ENCODE measurements at places on chromosomes 5 and 9. TPM values are rescaled to one million over a fixed set of nuclear protein-coding genes. Genes with fewer than 3 reads are reported as not detected.

- no peak for DNase-seq
Observed at GRCh38 chr5:173743641-173744343, 127.3 kb upstream of the BOD1 start.

GDNF gene
- total RNA-seq, result under 0.01 TPM

DNA sequence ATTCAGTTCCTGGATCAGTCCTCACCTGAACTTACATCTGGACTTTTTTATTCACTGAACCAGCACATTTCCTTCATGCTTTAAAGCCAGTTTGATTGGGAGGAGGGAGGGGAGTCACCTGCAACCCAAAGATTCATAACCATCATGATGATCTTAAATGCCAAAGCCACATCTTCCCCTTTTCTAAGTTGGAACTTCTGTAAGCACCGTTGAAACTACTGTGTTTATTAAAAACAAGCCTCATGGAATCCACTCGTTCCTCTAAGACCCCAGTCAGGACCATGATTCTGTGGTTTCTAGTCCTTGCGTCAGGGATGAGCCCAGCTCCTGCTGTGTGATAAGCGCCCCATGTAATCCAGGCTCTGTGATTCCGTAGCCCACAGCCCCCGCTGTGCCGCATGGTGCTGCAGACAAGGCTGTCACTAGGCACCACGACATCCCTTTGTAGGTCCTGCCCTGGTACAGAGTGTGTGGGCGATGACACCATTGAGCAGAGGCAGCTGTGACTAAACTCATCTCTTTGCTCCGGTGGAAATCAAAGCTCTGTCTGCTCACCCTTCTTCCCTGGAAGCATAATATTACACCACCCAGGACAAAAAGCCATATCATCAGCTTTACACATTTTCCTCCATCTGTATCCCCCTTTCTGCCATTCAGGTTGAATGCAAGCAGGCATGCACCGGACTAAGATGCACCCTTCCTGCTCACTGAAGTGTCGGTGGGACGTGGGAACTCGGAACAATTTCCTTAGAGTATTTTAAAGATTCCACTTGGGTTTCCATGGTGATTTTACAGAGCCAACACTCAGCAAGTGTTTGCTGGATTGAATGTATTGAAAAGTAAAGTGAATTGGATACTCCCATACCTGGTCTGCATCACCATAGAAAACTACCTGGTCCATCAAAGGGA lies 132.0 kb upstream of the FSTL4 start:
- no peak for DNase-seq

GRCh38 chr5:23614422-23614821 lies 107.0 kb downstream of the PRDM9 start:
- peak; percentile 10 for DNase-seq

DNA sequence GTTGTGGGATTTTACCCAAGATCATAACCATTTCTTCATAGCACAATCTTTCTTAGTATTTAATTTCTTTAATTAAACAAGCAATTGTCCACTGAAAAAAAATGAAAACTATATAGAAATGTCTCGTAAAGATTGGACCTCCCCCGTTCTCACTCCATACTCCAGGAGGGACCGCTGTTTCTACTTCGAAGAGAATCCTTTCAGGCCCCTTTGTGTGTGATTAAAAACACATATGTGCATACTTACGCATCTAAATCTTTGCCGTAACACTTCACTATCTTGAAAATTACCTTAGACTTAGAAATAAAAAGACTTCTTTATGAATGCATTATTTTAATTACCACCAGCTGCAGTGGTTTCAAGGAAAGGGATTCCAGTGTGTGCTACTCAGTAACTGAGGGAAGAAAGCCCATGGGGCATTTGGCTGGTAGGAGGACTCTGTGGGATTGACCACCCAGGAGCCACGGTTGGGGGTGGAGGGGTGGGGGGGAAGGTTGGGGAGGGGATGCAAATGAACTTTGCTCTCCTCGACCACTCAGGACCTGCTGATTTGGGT lies 209.1 kb downstream of the FAM114A2 start:
- no peak for DNase-seq

NUDCD2 gene
- 7.3 TPM for total RNA-seq

CTXN3 gene
- not detected for total RNA-seq

GRCh38 chr5:139022528-139022927 lies 147.4 kb upstream of the LRRTM2 start:
- DNase-seq, result peak; percentile 71

ABLIM3 gene
- total RNA-seq, result 3.7 TPM

FBP2 gene
- not detected for total RNA-seq

- peak; percentile 42 for DNase-seq
Observed at GRCh38 chr9:28120626-28121025, 547.3 kb upstream of the C9orf72 start.

DNA sequence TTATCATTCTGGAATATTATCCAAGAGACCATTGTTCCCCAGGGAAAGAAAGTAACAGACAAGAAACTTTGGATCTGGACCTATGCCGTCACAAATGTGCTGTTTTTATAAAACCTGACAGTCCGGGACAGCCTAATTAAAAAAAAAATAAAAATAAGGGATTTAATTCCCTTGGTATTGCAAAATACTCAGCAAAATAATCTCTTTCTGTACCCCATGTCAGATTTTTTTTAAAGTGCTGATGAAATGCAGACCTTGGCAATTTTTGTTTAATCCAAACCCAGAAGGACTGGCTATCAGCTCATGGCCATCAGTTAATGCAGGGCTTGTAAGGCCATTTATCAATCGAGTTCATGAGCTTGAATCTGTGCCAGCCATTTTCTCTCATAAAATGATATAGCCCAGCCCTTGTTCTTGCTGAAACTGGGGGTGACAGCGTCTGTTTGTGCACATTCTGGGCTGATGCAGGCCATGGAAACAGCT lies 162.7 kb upstream of the S1PR3 start:
- no peak for DNase-seq

- DNase-seq, result no peak
Observed at GRCh38 chr9:7377489-7377888, 422.1 kb downstream of the DMAC1 start.

- no peak for DNase-seq
Observed at GRCh38 chr5:83162601-83163000, 85.3 kb downstream of the XRCC4 start.

- no peak for DNase-seq
Observed at GRCh38 chr9:20186231-20186630, 397.4 kb upstream of the SLC24A2 start.

- no peak for DNase-seq
Observed at GRCh38 chr9:117744369-117744768, 40.2 kb downstream of the TLR4 start.

DNA sequence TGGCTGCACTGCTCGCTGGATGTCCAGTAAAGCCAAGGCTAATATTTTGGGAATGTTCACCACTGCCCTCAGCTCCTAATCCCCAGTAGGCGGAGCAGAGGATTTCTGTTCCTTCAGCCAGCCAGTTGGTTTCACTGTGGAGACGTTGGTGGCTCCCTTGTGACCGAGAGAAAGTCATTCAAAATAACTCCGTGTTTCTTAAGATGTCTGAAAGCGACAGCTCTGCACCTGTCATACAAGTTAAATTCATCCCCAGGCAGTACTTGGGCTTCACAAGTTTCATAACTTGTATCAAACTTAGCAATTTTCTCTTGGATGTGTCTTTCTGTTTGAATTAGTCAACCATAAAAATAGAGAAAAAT lies 382 bp upstream of the CDKN2B start:
- no peak for DNase-seq

DNA sequence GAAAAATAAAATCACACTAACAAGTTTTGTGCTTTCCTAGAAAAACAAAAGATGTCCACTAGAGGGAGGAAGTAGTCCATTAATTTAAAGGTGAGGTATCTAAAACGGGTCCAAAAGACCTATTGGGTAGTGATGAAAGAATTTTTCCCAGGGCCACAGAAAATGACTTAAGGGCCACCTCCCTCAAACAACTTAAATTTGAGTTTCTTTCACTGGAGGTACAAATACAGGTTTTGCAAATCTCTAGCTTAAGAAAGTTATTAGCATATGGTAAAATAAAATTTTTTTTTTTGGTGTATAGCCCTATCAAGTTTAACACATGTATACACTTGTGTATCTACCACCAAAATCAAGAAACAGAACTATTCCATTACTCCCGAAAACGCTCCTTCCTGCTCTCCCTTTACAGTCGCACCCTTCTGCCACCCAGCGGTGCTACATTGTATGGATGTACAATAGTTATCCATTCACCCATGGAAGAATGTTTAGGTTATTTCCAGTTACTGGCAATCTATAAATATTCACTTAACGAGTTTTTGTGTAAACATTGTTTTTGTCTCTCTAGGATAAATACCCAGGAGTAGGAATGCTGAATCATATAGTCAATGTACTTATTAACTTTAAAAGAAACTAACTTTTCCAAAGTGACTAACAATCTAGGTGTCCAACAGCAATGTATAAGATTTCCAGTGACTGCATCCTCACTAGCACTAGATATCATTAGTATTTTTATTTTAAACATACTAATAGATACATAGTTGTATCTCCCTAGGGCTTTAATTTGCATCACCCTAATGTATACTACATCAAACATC lies 21.9 kb downstream of the DEPDC1B start:
- DNase-seq, result peak; percentile 50

MAP3K1 gene
- total RNA-seq, result 10.3 TPM

- no peak for DNase-seq
Observed at GRCh38 chr5:181217803-181218062, 5.3 kb upstream of the TRIM41 start.

DNA sequence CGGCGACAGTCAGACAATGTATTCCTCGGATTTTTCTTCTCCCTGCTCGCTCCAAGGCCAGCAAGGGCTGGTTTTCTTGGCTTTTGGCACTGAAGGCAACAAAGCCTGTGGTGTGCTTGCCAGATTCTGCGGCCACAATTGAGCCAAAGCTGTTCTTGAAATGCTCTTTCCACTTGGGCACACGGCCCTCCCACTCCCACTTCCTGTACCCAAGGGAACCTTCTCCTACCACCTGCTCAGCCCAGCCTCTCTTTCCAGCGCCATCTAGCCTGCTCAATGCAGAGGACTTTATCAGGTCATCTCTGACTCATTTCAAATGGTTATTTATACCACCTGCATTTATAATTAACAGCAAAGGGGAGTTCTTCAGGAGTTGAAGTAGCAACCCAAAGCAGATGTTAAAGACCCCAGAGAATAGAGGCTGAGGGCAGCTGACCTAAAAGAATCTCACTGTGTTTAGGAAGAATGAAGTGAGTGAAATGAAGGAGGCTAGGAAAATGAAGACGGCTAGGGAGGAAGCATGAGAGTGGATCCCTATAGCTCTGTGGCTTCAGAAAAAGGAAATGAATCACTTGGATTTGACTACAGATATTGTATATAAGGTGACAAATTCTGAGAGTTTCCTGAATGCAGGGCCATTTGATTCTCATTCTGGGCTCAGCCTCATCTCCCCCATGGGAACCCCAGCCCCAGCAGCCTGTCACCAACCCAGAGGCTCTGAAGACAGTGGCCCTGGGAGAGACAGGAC lies 439.0 kb downstream of the ENC1 start:
- peak; percentile 69 for DNase-seq

DNA sequence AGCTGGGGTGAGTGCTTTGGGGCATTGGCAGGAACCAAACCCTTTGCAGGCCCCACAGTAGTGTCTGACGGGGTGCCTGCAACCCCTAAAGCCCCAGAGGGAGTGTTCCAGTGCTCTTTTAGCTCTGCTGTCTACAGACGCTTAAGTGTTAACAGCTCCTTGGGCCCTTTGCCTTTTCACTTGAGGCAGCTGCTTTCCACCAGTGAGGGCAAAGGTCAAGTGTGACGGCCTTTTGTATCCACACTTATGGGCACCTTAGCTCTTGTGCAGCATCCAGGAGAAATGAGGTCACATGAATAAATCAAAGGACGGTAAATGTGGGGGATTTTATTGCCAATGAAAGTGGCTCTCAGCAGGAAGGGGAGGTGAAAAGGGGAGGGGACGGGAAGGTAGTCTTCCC lies 241.4 kb upstream of the PCSK5 start:
- DNase-seq, result no peak

DNA sequence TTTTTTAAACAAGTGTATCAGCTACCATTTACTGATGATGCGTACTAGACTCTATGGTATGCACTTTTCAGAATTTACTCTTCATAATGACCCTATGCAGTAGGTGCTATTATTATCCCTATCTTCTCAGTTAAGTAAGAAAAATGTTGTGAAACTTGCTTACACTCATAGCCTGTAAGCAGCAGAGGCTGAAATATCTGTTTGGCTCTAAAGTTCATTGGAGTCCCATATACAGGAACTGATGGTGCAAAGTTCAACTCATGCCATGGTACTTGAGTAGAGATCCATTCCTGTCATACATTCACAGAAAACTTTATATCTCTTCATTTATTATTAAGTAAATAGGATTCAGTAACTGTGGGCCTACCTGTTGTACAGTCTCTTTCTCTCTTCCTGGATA lies 41.4 kb upstream of the CCDC112 start:
- DNase-seq, result no peak

- DNase-seq, result no peak
Observed at GRCh38 chr9:38234479-38235170, 157.9 kb upstream of the ALDH1B1 start.

GRCh38 chr5:77928776-77929300 lies 152.7 kb upstream of the TBCA start:
- no peak for DNase-seq

DNA sequence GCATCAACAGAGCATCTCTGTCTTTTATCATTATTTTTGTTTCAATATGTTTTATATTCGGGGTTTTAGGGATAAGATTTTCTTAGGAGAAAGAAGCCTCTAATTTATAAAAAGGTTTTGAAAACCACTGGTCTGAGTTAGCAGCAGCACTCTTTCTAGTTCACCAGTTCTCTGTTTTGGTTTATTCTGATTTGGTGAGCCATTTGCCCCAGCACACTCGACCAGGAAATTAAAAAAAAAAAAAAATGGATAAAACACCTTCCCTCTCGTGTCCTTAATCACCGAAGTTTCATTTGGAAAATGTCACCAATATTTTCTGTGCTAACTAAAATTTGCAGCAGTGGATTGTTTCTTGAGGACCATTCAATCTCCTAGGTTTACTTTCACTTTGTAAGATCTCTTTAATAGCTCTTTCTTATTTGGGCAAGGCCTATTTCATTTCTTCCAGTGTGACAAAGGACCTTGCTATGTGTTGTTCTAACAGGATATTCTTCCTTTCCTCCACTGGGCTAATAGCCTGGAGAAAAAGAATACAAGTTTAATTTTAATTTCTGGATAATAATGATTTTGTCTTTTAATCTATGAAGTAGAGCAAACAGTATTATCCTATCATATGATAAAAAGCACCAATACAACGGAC lies 57.8 kb upstream of the ANXA1 start:
- peak; percentile 23 for DNase-seq

DNA sequence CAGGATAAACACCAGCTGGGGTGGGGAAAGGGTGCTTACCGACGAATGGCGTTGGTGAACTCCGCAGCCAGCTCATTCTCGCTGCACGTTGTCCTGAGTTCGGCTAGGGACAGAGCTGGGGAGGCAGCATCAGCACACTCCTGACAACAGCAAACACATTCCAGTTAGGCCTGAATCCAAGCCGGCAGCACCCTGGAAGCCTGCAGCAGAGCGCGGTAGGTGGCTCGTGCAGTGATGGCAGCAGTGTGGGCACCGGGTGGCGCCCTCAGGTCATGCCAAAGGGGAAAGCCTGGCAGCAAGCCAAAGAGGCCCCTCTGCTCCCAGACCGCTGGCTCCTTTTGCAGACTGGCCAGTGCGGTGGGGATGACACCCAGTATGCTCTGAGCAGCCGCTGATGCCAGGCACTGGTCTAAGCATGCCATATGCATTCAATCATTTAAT lies 66.9 kb downstream of the DCP2 start:
- DNase-seq, result no peak

BRD9 gene
- 36.1 TPM for total RNA-seq

GRCh38 chr5:65846101-65846500 lies 80.3 kb upstream of the ERBIN start:
- DNase-seq, result no peak

All from bronchial epithelial cell (primary cell).